ENCODE measurements at places on chromosomes 16 and 17. TPM values are rescaled to one million over a fixed set of nuclear protein-coding genes. Genes with fewer than 3 reads are reported as not detected.

Gene TK2
- 26.2 TPM for total RNA-seq

Gene CCL16
- total RNA-seq = not detected

DNA sequence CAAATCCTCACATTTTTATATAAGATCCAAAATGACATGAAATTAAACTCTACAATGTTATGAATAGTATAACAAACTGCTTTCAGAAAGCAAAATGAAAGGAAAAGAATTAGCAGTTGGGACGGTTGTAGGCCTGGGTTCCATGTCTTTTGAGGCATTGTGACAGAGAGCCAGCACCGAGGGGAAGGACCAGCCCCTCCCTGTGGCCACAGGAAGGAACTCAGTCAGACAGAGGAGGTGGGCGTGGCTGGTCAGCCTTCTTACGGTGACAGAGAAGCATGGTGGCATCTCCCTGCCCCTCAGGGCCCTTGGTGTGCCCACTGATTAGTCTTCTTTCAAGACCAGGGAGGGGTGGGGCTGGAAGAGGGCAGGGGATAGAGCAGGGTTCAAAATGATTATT is 5.7 kb downstream of the ZNF319 start:
- H3K4me3 ChIP-seq = no peak overlapping the region
- peaks cover 47% of the 10 kb centered on the region for H3K36me3 ChIP-seq
- H3K27ac ChIP-seq = no peak overlapping the region
- H3K27me3 ChIP-seq = no peaks in the 10 kb centered on the region

GRCh38 chr17:64634218-64634617 is 27.9 kb downstream of the SMURF2 start:
- no peak overlapping the region for H3K27ac ChIP-seq
- H3K27me3 ChIP-seq = no peaks in the 10 kb centered on the region
- no peak overlapping the region for H3K4me3 ChIP-seq

- no peak overlapping the region for H3K27ac ChIP-seq
- no peaks in the 10 kb centered on the region for H3K27me3 ChIP-seq
- H3K36me3 ChIP-seq = peaks cover 6% of the 10 kb centered on the region
- H3K4me1 ChIP-seq = peaks cover 7% of the 10 kb centered on the region
- no peak for DNase-seq
Observed at GRCh38 chr17:64058621-64059020, 38.2 kb upstream of the ICAM2 start.

- no peaks in the 10 kb centered on the region for H3K27me3 ChIP-seq
- H3K4me1 ChIP-seq = peaks cover 23% of the 10 kb centered on the region
- H3K27ac ChIP-seq = no peak overlapping the region
- no peak overlapping the region for H3K4me3 ChIP-seq
Observed at GRCh38 chr16:24018485-24018884, 182.7 kb downstream of the PRKCB start.

DNA sequence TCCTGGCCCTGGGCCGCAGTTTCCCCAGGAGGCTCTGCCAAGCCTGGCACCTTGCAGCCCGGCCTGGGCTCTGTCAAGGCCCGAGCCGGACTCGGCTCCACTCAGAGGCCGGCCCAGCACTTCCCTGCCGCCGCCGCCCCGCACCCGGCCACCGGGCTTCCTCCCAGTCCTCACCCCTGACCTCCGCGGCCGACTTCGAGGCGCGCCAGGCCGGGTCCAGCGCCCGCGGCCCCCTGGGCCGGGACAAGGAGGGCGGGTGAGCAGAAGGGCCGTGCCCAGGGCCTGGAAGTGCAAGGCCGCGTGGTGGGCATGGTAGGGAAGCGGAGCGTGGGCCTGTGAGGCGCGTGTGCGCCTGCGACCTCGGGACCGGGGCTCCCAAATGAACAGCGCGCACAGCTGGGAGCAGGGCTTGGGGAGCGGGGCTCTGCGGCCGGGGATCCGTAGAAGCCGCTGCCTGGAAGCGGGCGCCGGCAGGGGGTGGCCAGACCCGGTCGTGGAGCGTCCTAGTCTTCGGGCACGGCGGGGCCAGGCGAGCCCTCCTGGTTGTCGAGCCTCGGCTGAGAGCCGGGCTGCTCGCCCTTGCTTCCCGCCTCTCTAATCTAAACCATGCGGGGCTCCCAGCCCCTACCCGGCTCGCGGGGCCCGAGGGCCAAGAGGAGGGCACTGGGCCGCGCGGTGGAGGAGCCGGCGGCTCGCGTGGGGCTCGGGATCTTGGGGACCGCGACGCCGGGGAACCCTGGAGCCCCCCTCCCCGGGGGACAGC is 503 bp upstream of the TBX4 start:
- no peaks in the 10 kb centered on the region for H3K36me3 ChIP-seq
- no peak for DNase-seq
- no peaks in the 10 kb centered on the region for H3K4me1 ChIP-seq
- no peak overlapping the region for H3K27ac ChIP-seq
- no peaks in the 10 kb centered on the region for H3K27me3 ChIP-seq
- no peak overlapping the region for H3K4me3 ChIP-seq

- no peak overlapping the region for H3K4me3 ChIP-seq
- no peak for DNase-seq
- H3K36me3 ChIP-seq = peaks cover 29% of the 10 kb centered on the region
Observed at GRCh38 chr17:43224146-43224705, 4.2 kb downstream of the CCDC200 start.

Gene CCL15
- total RNA-seq = not detected

Gene SULT1A2
- total RNA-seq = not detected

Gene DLX3
- total RNA-seq = not detected

Gene CAMKK1
- total RNA-seq = 12.0 TPM

Gene AANAT
- not detected for total RNA-seq
